ENCODE measurements at places on chromosomes 1 and 21.

DNA sequence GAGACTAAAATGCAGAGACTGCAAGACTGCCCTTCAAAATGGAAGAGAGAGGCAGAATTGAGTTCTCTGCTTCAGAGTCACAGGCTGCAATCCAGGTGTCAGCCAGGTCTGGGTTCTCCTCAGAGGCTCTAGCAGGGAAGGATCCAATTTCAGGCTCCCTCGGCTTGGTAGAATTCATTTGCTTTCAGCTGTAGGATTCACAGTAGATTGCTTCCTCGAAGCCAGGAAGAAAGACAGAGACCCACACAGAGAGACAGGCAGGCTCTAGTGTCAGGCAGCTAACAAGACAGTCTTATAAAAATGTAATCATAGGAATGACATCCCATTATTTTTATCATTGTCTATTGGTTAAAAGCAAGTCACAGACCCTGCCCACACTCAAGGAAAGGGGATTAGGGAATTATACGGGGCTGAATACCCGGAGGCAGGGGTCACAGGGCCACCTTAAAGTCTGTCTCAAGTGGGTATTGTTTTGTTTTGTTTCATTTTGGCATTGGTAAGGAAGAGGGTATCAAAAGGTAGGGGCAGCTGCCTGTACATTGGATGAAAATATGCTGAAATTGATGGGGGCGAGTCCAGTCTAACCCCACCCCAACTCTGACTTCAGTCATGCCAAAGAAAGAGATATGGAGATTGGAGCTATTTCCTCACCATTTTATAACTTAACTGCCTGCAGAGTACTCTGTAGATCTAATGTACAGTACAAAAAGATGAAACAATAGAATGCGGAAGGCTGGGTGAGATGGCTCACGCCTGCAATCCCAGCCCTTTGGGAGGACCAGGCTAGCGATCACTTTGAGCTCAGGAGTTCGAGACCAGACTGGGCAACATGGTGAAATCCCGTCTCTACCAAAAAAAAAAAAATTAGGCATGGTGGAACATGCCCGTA, 9.5 kb upstream of the TBCE start:
- no peaks in the 10 kb centered on the region for H3K4me1 ChIP-seq
- H3K27me3 ChIP-seq = no peaks in the 10 kb centered on the region
- no peaks in the 10 kb centered on the region for H3K36me3 ChIP-seq
- H3K27ac ChIP-seq = no peak overlapping the region

- no peaks in the 10 kb centered on the region for H3K27me3 ChIP-seq
- peak overlapping the region; percentile 15 for H3K4me3 ChIP-seq
- peaks cover 23% of the 10 kb centered on the region for H3K4me1 ChIP-seq
These were observed 402.1 kb upstream of the B3GALT2 start for GRCh38 chr1:193588311-193589082.

GRCh38 chr1:3029991-3030662, 8.9 kb downstream of the ACTRT2 start:
- no peaks in the 10 kb centered on the region for H3K4me1 ChIP-seq
- H3K36me3 ChIP-seq = no peaks in the 10 kb centered on the region
- peaks cover 70% of the 10 kb centered on the region for H3K27me3 ChIP-seq
- H3K27ac ChIP-seq = no peak overlapping the region
- H3K4me3 ChIP-seq = no peak overlapping the region

DNA sequence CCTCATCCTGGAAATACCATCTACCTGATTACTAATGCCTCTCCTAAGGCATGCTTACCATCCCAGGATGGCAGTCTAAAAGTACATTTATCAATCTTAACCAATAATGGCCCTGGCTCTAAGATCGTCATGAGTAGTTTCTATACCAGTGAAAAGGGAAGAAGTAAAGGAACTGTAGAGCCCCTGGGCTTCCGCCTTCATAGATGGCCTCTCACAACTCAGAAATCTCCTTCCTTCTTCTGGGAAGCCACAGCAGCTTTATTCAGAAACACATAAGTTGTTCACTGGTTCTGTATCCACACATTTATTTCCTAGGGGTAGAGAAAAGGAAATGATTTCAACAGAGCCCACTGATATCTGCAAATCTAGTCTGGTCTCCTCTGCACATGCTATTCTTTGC, 41.0 kb upstream of the CD5L start:
- H3K27me3 ChIP-seq = peaks cover 7% of the 10 kb centered on the region
- no peak overlapping the region for H3K4me3 ChIP-seq
- DNase-seq = no peak
- H3K36me3 ChIP-seq = no peaks in the 10 kb centered on the region

- H3K36me3 ChIP-seq = peaks cover 11% of the 10 kb centered on the region
- no peak overlapping the region for H3K4me3 ChIP-seq
These were observed 44.4 kb downstream of the AHDC1 start for GRCh38 chr1:27559466-27560030.

DNA sequence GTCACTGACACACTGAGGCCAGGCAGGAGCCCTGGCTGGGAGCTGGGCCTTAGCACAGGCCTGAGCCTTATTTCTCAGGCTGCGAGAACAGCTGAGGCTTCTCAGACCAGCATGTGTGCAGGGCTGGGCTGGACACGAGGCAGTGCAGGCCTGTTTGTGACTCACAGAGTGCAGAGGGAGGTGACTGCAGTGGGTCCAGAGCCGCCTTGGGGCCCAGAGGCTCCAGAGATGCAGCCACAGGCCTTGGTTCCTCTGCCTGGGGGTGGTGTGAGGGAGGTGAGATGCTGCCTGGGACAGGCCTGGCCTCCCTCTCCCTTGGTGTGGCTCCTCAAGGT, 61.2 kb upstream of the ETV3 start:
- H3K4me1 ChIP-seq = peaks cover 7% of the 10 kb centered on the region
- peaks cover 67% of the 10 kb centered on the region for H3K27me3 ChIP-seq
- H3K36me3 ChIP-seq = no peaks in the 10 kb centered on the region

Data from left ventricle myocardium inferior (tissue), 1 donor.